ENCODE measurements at places on chromosomes 3 and 15.

GRCh38 chr3:42905740-42906069 lies 237 bp upstream of the ZNF662 start:
- no peak for DNase-seq

- DNase-seq: no peak
These were observed 11.4 kb upstream of the SLC9A9 start for GRCh38 chr3:143859465-143860203.

DNA sequence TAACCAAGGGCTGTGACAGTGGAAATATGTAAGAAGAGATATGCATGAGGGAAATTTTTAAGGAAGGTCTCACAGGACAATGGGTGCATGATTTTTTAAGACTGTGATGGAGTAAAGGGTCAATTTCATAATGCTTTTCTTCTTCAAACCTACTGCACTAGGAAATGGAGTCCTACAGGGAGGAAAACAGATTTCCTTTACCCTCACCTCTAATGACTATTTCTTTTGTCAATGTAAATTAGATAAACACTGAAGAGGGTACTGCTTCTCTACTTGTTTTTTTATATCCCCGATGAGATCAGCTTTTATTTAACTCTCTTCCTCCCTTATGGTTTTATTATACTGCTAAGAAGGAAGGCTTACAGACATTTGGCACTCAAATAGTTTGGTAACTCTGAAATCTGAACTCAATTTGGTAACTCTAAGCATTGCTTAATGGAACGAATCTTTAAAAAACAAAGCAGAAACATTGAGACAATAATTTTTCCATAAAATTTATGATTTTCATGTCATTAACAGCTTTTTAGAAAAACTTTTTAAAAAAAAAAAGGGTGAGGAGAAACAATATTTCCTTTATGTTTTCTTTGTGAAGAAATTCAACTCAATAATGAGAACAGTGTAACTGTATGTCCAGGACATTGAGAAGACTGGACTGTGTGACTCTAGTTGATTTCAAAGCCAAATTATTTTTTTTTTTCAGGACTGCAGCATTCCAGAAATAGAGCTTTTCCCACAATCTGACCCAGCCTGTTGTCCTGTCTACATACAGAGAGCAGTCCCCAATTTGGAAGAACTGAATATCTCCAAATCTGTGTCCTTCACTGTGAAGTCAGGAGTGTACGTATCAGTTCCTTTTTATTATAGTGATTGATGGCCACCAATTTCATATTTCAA lies 64.4 kb downstream of the CRYBG3 start:
- no peak for DNase-seq

DNA sequence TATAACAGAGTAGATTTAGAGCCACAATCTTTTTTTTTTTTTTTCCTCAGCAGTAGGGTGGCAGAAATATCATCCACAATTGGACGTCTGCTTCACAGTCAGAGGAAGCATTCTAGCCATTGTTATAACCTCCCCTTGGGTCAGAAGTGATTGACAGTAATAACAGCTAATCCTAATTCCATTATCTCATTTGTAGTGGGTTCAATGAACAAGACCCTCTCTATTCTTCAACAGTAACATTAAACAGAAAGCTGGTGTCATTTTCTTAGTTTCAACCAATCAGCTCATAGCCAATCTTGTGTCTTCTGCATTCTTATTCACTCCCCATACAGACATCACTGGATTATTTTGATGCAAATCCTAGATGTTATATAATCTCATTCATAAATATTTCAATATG lies 44.6 kb downstream of the QTRT2 start:
- DNase-seq: no peak

- DNase-seq: no peak
These were observed 96.4 kb upstream of the IGSF10 start for GRCh38 chr3:151557068-151557840.

DNA sequence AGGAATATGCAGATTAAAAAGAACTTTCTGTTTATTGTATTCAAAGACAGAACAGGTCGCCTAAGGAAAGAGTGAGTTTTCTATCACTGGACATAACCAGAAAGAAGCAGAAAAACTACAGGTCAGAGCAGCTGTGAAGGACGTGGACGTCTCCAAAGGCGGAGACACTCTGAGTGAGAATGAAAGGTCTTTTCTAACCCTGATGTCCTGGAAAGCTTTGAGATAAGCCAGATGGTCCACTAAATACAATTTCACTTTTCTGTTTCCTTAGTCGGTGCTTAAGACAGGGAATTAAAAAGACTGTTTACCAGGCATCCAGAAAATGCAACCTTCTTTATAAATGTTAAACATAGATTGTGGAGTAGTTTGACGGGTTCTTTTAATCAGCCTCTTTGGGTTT lies 360.4 kb downstream of the FGF12 start:
- DNase-seq: no peak

DNA sequence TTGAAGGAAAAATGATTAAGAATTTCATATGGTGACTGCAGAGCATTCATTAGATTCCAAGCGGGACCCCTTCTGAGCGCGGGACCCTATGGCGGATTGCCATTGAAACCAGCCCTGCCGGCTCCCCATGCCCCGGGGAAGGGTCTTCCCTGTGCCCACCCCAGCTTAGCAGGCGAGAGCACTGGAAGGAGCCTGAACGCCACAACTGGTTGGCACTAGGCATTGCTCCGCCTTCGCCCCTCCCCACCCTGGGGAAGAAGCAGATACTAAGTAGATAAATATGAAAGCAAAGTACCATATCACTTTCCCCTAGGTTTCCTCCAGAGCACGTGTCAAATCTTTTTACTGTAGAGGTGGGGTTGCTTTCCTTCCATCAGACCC lies 70.7 kb downstream of the CYP19A1 start:
- no peak for DNase-seq

- peak; percentile 74 for DNase-seq
These were observed 67.1 kb upstream of the MCTP2 start for GRCh38 chr15:94164202-94164807.

DNA sequence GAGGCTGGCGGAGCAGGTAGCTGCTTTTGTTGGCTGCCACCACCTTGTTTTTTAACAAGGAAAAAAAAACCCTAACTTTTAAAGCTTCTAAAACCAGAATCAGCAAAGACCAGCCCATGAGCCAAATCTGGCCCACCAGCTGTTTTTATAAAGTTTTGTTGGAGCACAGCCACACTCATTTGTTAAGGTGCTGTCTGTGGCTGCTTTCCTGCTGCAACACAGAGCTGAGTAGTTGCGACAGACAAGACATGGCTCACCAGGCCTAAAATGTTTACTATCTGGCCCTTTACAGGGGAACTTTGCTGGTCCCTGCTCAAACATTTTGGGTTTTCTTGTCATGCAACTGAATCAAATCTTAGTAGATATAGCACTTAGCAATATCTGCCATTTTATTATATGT lies 18.9 kb downstream of the EFCAB12 start:
- no peak for DNase-seq

- peak; percentile 18 for DNase-seq
These were observed at the start of gene CACNA2D2 for GRCh38 chr3:50503504-50504342. TSS of gene CACNA2D2 (minus strand) at chr3:50503634. CDS start at chr3:50503423, 211 bp downstream.

- no peak for DNase-seq
These were observed 275.7 kb upstream of the NAALADL2 start for GRCh38 chr3:174583396-174583795.

DNA sequence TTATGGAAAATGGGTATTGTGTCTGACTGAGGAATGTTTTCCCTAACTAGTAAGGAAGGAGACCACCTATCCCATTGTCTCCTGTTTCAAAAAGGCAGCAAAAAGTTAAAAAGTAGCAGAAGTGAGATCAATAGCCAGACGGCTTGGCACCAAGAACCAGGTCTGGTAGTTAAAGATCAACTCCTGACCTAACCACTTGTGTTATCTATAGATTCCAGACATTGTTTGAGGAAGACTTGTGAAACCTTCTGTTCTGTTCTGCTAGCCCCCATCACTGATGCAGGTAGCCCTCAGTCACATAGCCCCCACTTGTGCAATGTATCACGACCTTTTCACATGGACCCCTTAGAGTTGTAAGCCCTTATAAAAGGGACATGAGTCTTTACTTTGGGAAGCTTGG lies 46.3 kb upstream of the C2CD4B start:
- DNase-seq: no peak

DNA sequence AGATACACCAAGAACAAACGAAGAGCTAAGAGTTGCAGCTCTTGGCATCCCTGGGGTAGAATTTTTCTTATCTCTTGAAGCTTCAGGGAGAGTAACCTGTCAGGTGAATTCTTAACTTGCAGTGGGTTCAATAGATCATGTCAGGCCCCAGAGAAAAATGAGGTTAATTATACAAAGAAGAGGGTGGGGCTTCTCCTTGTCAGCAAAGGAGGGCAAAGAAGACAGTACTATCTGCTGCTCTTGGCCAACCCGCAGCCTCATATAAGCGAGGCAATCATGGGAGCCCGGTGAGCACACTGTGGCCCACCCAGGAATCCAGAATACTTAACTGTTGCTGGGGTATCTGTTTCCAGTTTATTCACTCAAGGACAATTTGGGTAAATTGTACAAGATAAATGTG lies 110.2 kb downstream of the SEMA5B start:
- DNase-seq: no peak

DNA sequence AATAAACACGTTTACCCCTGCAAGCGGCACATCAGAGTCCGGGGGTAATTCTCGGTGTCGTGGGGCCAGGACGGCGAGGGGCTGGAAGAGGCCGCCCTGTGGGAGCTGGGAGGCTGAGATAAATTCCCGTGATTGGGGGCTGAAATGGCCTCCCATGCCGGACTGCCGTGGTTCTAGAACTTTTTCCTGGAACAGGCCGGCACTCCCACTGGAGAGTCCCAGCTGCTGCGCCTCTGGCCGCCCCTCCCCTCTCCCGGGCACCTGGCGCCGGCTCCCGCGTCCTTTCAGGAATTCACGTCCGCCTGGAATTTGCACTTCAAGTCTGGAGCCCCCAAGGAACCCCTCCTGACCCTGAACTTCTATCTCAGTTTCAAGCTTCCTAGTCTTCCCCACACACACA lies 10.8 kb upstream of the LRRC2 start:
- no peak for DNase-seq

DNA sequence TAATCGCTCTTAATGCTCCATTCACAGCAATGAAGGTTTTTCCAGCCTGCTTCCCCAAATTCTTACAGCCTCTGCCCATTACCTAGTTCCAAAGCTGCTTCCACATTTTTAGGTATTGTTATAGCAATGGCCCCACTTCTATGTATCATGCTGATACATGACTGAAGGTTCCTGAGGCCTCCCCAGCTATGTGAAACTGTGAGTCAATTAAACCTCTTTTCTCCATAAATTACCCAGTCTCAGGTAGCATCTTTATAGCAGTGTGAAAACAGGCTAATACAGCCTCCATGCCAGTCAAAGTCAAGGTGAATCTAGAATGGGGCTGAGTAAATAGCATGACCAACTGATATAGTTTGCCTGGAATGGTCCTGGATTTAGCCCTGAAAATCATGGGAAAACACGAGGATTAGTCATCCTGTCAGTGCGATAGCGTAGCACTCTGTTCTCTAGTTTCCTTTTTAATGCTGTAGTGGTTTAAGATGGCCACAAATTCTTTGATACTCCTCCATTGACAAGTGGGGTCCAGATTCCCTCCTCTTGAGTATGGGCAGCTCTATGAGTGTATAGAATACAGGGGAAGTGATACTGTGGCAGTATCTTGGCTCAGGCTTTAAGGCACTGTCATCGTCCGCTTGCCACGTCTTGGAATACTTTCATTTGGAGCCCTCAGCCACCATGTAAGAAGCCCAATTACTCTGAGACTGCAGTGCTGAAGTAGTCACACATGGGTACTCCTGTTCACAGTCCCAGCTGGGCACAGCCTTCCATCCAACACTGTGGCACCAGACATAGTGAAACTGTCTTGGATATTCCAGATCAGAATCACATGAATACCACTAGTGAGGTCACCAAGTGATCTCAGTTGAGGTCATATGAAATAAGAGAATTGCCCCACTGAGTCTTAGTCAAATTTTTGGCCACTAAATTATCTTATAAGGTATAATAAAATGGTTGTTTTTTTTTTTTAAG lies 94.0 kb upstream of the PLCL2 start:
- no peak for DNase-seq

- no peak for DNase-seq
These were observed 198.5 kb upstream of the GADL1 start for GRCh38 chr3:31092748-31093589.

- DNase-seq: no peak
These were observed 14.7 kb upstream of the DLL4 start for GRCh38 chr15:40914486-40914885.

GRCh38 chr15:41848631-41849030 lies 10.0 kb downstream of the PLA2G4B start:
- no peak for DNase-seq

GRCh38 chr3:70757658-70758057 lies 445.2 kb upstream of the MDFIC2 start:
- DNase-seq: no peak

DNA sequence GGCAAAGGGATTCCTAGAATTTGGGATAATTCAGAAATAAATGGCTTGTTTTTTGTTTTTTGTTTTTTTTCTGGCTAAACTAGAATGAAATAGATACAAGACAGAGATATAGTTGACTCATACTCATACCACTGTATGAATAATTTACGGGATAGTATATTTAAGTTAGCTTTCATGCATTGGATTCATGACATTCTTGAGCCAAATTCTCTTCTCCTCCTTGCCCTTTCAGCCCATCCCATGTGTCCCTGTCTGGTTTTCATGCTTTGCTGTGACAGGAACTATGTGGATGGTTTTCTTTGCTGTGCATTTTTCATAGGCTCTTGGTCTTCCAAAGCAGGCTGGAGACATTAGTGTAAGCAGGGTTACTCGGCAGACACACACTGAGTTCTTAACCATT lies 66.6 kb upstream of the UMPS start:
- DNase-seq: no peak

- no peak for DNase-seq
These were observed 34.0 kb downstream of the RHCG start for GRCh38 chr15:89462198-89462912.

- DNase-seq: no peak
These were observed 113.0 kb downstream of the TBC1D5 start for GRCh38 chr3:17629400-17629799.

GRCh38 chr3:48426944-48427629 lies 2.8 kb downstream of the PLXNB1 start:
- no peak for DNase-seq

DNA sequence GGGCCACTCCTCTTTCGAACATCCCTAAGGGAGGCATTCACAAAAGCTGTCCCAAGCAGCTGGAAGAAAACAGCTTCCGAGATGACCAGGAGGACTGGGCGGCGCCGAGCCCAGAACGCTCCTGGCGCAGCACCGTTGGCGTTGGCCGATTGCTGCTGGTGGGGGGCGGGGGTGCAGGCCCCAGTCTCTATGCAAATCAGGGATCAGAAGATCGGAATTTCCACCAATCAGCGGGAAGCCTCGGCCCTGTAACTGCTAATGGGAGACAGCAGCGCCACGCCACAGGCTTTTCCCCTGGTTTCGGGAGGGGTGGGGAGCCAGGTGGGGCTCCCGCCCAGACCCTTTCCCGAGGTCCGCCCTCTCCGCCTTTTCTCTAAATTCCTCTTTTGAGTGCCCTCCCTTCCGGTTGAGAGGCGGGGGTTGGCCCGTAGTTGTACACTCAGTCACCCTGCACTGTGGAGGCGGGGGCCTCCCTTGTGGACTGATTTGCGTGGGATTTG lies 27.0 kb downstream of the HMCES start:
- DNase-seq: no peak

- no peak for DNase-seq
These were observed 109.6 kb upstream of the TOPAZ1 start for GRCh38 chr3:44132061-44132460.
